ENCODE measurements at places on chromosomes 3 and 15.
A peak's percentile ranks its signal among the peaks of the same experiment; 100 is the strongest.

GRCh38 chr3:123236902-123237301 lies 35.2 kb downstream of the SEC22A start:
- DNase-seq: no peak

GRCh38 chr15:59972241-59972640 lies 31.9 kb upstream of the FOXB1 start:
- DNase-seq: no peak

DNA sequence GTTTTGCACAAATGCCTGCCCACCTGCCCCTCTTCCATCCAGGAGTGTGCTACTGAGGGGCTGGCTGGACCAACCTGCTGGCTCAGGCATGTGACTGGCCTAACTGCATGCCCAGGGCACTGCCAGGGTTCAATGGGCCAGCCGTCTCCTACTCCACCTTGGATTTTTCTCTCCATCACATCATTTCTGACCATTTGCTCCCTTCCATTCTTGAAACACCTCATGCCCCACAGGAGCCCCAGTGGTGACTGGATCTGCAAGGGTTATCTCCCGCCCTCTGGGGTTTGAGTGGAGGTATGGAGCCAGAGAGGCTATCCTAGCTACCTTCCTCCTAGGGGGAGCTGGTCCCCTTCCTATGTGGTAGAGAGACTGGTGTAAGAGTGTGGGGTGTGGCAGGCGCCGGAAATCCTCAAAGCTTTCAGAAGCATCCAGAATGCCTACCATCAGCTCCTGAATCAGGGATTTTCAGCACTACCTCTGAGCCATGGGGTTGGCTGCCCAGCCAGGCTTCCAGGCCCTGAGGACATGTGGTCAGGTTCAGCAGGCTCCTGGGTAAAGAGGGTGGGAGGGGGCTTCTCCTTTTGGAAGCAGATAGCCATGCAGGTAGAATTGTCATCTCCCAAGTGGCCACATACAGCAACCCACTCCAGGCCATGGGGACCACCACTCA lies 2.9 kb upstream of the MANF start:
- no peak for DNase-seq

DNA sequence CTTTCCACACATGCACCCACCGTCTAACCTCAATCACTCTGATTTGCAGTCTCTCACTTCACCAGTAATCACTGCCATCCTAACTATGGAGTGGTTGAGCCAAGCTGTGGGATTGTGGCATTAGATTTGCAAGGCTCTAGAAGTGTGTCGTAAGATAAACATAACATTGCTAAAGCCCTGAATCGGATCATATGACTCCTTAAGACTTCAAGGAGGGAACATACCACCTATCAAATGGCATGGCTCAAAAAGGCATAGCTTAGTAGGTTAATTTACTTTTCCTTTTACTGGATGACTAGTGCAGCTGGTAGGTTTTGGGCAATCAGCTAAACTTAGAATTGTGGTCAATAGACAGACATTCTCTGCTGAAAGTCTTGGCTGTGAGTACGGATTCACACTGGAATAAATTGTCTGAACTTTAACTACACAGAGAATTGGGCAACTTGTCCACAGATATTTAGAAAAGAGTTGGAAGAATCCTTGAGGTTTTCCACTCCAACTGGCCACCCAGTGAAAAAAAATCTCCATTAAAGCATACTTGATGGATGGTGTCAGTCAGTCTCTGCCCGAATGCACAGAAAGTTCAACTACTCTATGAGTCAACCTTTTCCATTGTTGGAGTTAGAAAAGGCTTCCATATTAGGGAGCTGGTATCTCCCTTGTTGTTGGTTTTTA lies 476.7 kb upstream of the CBLB start:
- DNase-seq: peak; percentile 30

DNA sequence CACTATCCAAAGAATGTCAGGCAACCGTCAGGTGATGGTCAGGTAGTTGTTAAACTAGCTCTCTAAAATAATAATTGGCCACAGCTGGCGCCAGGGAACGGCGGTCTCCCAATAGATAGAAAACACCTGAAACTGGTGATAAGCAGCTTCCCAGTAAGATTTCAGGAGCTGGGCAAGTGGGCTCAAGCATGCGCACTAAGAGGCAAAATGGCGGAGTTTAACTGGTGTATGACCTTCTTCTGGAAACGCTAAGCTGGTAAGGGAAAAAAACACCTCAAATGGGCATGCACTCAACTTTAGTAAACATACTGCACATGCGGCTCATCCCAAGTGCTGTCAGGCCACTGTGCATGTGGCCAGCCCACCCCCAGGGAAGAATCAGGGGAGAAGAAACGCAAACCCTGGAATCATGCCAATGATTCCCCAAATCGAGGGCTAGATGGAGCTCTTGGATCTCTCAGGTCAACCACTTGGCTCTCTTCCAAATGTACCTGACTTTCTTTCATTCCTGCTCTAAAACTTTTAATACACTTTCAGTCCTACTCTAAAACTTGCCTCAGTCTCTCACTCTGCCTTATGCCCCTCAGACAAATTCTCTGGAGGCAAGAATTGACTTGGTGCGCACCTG lies 195.0 kb downstream of the ZNF621 start:
- peak; percentile 32 for DNase-seq

- no peak for DNase-seq
Measured at GRCh38 chr3:60136601-60137000, 1086.8 kb upstream of the CFAP20DC start.
